Kidney glomerular epithelial cell (primary cell): ENCODE measurements at places on chromosomes 2 and 18.

DNA sequence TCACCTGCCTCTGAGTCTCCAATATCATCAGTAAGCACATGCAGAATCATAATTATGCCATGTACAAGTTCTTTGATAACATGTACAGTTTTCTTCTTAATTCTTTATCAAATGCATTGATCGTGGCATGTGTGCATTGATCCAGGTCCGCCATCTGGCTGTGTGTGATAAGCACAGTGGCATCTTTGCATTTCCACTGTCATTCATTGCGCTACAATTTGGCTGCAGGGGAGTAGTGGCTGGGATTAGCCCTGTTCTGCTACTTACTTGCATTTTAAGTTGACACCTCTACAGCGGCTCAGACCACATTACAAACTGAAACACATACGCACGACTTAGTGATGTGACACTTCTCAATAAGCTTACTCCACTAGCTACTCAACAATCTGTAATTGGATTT is 83.6 kb upstream of the OTX1 start:
- DNase-seq = no peak

- no peak for DNase-seq
Observed at GRCh38 chr2:227671170-227671905, 4.7 kb downstream of the SCYGR5 start.

GRCh38 chr2:95349568-95350322 is 52.6 kb downstream of the KCNIP3 start:
- DNase-seq = no peak

DNA sequence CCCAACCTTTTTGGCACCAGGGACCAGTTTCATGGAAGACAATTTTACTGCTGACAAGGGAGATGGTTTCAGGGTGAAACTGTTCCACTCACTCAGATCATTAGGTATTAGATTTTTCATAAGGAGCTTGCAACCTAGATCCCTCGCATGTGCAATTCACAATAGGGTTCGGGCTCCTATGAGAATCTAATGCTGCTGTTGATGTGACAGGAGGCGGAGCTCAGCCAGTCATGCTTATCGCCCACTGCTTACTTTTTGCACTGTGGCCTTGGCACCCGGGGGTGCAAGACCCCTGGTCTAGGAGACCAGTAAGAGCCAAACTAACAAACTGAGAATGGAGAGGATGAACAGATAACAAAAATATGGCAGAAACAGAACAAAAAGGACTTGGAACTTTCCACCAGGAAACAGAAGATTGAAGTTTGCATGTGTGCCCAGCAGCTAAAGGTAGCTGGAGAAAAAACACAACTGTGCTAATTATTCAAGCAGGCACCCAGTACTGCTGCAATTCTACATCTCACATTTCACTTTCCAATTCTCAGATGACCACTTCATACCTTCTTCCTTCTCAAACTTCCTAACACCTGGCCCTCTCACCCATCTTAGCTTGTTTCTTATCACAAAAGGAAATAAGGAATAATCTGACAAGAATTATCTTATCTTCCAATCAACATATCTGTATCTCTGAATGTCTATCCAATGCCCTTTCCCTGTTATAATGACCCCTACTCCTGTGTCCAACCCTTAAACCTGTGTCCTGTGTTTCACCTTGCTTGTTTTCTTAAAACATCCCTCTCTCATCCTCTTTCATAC is 24.8 kb downstream of the SP3 start:
- no peak for DNase-seq

- DNase-seq = no peak
Observed at GRCh38 chr2:140804700-140805260, 1326.0 kb downstream of the LRP1B start.
